Activated T-cell treated with anti-CD3 and anti-CD28 coated beads, Interleukin-2, amount 50 U/mL, for 24 hours (primary cell): ENCODE measurements at places on chromosomes 2 and 18.

- DNase-seq, result no peak
Observed at GRCh38 chr18:21599585-21600525, 649 bp downstream of the ESCO1 start.

DNA sequence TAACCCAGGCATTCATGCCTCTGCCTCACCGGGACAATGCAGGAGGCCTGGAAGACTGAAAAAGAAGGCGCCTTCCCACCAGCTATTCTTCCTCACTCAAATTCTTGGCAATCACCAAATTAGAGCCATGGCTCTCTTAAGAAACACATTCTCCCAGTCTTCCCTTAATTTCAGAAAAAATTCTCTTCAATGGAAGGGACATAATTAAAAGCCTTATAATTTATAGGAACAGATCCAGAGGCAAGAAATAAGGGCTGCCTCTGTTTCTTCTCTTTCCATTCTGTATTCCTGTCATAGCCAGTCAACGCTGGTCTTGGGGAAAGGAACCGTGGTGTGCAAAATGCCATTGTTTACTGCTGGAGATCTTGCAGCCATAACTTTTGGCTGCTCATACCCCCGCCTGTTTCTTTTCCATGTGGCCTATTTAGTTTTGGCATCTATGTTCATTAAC lies 32.8 kb downstream of the DTNA start:
- DNase-seq, result no peak

DNA sequence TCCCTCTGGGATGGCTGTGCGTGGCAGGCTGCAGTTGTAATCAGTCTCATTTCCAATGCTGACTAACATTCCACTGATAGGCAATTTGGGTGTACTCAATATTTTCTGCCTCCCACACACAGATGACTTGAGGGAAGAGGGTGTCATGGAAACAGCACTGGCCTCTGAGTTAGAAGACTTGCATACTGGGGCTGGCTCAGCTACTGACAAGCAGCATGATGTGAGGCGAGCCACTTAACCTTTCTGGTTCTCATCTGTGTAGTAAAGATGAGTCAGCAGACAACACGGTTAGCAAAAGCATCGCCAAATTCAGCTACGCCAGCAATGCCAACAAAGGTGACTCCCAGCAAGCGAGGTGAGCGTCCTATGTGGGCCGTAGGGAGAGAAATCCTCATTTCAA lies 73.5 kb downstream of the COLEC12 start:
- no peak for DNase-seq

GRCh38 chr2:191327484-191327883 lies 82.3 kb downstream of the MYO1B start:
- DNase-seq, result no peak

GRCh38 chr2:235048549-235048948 lies 96.7 kb downstream of the SH3BP4 start:
- no peak for DNase-seq

DNA sequence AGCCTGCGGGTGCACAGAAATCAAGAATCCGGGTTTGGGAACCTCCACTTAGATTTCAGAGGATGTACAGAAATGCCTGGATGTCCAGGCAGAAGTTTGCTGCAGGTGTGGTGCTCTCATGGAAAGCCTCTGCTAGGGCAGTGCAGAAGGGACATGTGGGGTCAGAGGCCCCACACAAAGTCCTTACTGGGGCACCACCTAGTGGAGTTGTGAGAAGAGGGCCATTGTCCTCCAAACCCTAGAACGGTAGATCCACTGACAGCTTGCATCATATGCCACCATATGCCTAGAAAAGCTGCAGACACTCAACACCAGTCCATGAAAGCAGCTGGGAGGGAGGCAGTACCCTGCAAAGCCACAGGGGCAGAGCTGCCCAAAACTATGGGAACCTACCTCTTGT lies 833.0 kb downstream of the TMEM182 start:
- no peak for DNase-seq

DNA sequence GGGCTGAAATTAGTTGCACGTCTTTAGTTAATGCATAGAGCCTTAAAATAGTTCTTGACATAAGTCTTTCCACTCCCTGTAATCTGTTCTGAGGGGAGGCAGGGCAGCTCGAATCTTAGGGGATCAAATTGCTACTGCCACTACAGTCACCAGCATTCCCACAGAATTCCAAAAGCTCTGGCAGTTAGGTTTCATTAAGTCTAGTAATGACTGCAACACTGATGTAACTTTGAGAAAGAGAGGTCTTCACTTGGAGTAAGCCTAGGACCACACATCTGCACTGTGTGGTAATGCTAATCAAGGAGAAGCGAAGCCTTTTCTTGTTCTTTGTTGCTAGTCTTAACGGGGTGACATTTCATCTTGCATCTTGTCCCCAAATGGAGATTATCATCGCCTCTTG lies 19.3 kb upstream of the NCK2 start:
- no peak for DNase-seq

DNA sequence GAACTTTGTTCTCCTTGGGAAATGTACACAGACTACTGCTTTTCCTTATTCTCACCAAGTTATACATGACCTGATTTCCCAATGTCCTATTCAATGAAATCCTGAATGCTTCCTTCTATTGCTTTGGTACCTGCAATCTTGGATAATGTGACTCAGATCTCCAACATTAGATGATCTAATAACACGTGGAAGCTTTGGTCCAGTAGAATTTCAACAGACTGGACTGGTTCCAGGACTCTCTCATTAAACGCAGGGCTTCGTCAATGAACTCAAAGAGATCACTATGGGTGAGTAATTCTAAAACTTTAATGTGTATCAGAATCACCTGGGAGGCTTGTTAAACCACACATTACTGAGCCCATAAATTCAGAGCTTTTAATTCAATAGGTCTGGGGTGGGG lies 413.6 kb upstream of the KCNH7 start:
- no peak for DNase-seq

- DNase-seq, result no peak
Observed at GRCh38 chr2:226531061-226531810, 268.4 kb downstream of the IRS1 start.

GRCh38 chr2:32922501-32922900 lies 24.3 kb upstream of the LTBP1 start:
- no peak for DNase-seq

DNA sequence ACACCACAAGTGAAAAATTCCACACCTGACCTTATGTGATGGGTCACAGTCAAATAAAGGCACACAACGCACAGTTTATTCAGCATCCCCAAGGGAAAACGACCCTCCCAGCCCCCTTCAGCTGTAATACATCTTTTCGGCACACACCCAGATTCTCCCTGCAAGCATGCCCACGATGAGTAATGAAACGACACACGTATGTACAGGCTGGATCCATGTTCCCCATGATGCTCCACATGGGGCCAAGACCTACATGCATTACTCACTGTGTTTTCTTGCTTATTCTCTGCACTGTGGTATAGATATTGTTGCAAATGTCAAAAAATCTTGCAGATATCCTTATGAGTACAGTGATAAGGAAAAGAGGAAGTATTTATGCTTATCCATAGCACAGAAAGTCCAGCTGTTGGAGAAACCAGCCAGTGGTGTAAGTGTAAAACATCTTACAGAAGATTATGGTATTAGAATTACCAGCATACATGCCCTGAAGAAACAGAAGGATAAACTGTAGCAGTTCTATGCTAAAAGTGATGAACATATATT lies 32.5 kb upstream of the SGPP2 start:
- DNase-seq, result no peak

DNA sequence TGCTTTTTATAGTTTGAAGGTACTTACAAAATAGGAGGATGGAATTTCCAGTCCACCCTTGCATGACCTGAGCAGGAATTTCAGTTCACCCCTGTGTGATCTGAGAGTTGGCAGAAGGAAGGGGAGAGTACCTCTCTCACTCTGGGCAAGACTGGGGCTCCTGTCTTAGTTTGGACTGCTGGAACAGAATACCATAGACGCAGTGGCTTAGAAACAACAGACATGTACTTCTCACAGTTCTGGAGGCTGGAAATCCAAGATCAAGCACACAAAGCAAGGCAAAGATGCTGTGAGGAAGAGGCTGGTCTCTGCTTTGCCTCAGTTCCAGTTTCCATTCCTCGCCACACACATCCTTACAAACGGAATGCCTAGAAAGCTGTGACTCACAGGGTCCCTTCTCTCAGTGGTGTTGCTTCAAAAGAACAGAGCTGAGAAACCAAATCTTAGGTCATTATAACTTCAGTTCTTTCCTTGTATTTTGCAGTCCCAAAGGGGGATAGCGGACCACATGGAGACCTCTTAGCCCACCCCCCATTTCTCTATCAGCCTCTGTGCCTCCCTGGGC lies 108.8 kb upstream of the HAAO start:
- DNase-seq, result no peak

DNA sequence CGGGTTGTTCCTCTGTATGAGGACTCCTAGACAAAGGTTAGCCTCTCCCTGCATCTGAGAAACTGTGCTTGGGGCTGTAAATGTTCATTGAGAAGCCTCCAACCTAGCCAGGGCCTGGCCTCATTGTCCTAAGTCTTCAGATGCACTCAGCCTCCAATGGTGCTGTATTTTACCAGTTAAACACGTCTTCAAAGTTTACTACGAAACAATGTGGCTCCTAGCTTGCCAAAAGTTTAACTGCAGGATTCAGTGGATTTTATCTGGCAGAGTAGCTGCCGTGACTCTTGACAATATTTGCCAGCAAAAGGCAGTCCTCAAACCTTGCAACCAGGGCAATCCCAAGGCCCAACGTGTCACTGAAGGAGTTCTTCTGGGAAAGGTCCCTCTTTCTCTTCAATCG lies 1.1 kb downstream of the PID1 start:
- DNase-seq, result no peak

DNA sequence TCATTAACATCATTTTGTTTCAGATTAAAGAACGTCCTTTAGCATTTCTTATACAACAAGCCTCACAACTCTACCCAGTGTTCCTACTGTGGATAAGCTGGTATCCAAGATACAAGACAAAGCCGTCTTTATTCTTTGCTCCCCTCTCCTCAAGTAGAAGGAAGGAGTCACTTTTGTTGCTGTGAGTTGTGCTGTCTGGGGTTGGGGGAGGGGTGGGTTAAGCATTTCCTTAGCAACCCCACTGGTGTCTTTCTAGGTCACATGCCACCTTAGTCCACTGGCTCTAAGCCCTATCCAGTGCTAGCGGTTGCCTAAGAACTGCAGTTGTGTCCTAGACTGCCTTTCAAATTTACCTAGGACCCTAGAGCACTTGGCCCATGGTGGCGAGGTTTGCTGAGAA lies 155.6 kb upstream of the PIEZO2 start:
- no peak for DNase-seq

GRCh38 chr2:14072338-14072737 lies 560.2 kb upstream of the LRATD1 start:
- DNase-seq, result no peak

DNA sequence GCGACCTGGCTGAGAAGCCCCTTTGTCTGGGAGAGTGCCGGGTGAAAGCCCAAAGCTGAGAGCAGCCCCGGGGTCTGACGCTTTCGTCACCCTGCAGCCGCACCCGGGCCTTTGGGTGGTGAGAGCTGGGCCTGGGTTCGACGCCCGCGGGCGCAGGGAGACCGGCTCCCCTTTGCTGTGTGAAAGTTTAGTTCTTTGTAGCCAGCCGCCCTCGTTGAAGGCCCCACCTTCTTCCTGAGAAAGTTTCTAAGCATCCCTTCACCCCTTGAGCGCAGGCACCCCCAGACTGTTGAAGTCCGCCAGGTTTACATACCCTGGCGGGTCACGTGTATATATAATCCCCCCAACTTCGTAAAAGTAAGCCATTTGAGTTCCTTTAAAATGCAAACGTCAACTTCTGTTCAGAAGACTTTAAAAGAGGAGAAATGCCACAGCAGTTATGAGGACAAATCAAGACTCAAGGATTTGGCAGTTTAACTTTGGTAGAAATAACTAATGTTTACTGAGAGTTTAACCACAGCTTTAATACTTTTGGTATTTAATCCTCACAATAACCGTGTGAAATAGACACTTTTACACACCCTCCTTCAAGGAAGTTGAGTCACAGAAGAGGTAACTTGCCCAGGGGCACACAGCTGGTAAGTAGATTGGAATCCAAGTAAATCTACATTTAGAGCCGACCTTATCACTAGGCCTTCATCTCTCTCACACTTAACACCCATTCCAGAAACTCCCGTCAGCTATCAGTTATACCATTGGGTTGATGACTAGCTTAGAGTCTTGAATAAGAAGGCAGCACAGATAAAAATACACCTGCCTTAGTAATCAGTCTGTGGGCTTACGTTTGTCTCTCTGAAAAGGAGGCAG lies 1.1 kb upstream of the MBOAT2 start:
- DNase-seq, result no peak

- DNase-seq, result no peak
Observed at GRCh38 chr2:43631618-43632317, 5.3 kb upstream of the PLEKHH2 start.

DNA sequence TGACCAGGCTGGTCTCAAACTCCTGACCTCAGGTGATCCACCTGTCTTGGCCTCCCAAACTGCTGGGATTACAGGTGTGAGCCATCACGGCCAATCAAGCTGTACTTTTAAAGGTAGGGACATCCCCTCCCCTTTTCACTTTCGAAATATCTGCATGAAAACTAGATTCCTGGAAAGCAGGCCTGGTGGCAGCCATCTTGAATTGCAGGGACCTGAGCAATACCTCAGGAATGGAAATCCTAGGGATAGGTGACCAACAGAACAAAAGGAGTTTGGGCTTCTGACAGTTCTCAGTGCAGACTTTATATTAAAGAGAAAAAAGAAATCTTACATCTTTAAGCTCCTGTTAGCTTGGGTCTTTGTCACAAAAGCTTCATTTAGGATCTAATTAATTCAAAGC lies 62.6 kb downstream of the KLF7 start:
- DNase-seq, result no peak

- DNase-seq, result no peak
Observed at GRCh38 chr2:185511925-185512324, 226.7 kb upstream of the FSIP2 start.

DNA sequence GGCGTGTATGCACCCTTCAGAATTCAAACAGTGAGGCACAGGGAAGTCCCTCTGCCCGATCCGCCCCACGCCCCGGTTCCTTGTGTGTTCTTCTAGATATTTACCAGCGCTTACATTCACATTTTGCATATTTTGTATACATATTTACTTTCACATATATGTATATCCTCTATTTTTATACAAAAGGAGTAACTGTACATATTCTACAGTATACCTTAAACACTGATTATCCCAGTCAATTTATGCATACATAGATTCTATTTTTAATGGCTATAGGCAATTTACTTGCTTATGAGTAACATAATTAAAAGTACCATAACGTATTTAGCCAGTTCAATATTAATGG lies 307 bp upstream of the DUSP11 start:
- no peak for DNase-seq

- DNase-seq, result no peak
Observed at GRCh38 chr18:37042381-37042780, 213.5 kb downstream of the KIAA1328 start.

GRCh38 chr18:31736630-31737029 lies 24.1 kb downstream of the SLC25A52 start:
- no peak for DNase-seq

- DNase-seq, result no peak
Observed at GRCh38 chr2:37091873-37092272, 7.6 kb downstream of the GPATCH11 start.
